Thymus (tissue), 14 donors: ENCODE measurements at places on chromosomes 11 and 22.

- no peak for DNase-seq
These were observed 71.0 kb downstream of the RPS6KA4 start for GRCh38 chr11:64429970-64430369.

DNA sequence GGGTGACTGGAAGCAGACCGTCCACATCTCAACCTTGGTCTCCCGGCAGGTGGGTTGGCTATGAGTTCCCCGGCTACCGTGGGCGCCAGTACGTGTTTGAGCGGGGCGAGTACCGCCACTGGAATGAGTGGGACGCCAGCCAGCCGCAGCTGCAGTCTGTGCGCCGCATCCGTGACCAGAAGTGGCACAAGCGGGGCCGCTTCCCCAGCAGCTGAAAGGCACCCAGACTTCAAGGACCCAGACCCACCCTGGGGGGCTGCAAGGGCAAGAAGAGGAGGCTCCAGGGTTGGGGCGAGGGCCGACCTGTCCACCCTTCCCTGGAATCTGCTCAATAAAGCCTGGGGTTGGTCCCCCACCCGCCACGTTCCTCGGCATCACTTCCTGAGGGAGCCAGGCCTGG lies 7.3 kb downstream of the CRYBB3 start:
- no peak for DNase-seq

GRCh38 chr11:30960387-30960992 lies 374.3 kb upstream of the MPPED2 start:
- DNase-seq: no peak

DNA sequence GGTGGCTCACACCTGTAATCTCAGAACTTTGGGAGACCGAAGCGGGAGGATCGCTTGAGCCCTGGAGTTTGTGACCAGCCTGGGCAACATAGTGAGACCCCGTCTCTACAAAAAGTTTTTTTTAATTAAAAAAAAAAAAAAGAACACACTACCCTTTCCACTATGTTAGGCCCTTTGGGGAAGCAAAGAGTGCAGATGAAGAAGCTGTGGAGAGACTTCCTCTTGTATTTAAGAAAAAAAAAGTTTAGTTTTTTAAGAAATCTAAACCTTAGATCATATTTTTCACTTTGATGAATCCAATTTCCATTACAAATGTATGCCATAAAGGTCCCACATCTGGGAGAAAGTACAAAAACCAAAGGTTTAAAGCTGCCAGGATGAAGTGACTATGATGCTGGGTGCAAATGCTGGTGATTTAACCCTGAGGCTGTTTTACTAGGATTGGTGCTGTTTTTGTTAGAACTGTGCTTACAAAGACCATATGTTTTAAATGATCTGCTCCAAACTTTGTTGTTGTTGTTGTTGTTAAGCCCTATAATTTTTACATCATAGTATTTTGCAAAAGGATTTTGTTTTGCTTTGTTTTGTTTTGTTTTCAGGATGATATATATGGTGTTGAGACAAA lies 28.9 kb upstream of the ACER3 start:
- DNase-seq: no peak
